NCI-H1105 treated with DMSO at 0.1 percent for 48 hours (cell line): ENCODE measurements at places on chromosomes 1 and 21.
A peak's percentile ranks its signal among the peaks of the same experiment; 100 is the strongest.

DNA sequence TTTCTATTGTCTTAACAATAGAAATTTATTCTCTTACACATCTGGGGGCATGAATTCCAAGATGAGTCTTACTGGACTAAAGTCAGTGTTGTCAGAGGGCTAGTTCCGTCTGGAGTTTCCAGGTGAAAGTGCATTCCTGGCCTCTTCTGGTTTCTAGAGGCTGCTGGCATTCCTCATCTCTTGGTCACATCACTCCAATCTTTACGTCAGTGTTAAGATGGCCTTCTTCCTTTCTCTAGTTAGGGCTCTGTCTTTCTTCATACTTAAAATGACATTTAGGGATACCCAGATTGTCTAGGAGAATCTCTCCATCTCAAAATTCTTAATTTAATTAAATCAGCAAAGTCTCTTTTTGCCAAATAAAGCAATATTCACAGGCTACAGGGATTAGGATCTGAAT is 13.3 kb upstream of the PDC start:
- no peak for DNase-seq

DNA sequence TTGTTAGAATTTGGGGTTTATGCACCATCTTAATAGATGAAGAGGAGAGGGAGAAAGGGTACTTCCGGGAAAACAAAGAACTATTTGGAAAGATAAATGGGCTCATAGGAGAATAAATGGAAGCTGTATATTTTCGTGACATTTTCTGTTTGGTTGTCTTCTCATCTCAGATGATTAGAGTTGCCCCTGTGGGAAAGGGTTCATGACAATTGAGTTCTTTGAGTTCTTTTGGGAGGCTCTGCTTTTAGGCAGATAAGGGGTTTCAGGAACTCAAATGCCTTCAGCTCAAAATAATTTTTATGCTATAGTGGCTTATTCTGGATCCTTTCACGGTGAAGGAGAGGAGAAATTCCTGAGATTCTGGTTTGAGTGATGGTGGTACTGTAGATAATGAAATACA is 63.6 kb downstream of the CAMTA1 start:
- no peak for DNase-seq

GRCh38 chr1:244887281-244887680 is 22.9 kb upstream of the HNRNPU start:
- DNase-seq: no peak

DNA sequence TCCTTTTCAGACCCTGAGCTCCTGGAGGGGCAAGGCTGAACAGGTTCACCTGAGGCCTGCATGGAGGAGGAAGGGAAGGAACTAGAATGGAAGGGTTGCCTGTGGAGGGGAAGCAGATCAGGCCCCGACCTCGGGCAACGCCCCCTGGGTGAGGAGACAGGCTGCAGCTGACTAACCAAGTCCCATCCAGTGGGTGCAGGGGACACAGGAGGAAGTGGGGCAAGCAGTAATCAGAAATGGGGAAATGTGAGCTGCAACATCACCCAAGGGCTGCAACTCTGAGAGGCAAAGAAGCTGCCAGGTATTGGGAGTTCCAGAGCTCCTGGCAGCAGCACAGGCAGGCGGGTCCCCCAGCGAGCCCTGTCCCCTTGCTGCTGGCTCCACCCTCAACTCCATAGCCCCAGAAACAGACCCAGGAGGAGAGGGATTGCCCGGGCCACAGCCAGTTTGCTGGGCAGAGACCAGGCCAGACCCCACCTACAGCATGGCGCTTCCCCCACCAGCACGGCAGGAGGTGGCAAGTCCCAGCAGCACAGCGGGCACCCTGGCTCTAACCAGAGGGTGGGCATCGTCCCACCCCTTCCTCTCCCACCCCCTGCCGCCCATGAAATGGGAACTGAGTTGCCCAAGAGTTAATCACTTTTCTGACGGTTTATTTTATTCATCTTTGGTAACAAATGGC is 38.5 kb downstream of the MRPL37 start:
- no peak for DNase-seq

GRCh38 chr1:227794817-227795192 is 20.7 kb upstream of the PRSS38 start:
- no peak for DNase-seq

- peak; percentile 93 for DNase-seq
Measured at GRCh38 chr21:33948096-33948950, 32.7 kb upstream of the ATP5PO start.

- peak; percentile 35 for DNase-seq
Measured at GRCh38 chr1:15272009-15272781, 25.2 kb downstream of the FHAD1 start.
